ENCODE measurements at places on chromosomes 12 and 14.

DNA sequence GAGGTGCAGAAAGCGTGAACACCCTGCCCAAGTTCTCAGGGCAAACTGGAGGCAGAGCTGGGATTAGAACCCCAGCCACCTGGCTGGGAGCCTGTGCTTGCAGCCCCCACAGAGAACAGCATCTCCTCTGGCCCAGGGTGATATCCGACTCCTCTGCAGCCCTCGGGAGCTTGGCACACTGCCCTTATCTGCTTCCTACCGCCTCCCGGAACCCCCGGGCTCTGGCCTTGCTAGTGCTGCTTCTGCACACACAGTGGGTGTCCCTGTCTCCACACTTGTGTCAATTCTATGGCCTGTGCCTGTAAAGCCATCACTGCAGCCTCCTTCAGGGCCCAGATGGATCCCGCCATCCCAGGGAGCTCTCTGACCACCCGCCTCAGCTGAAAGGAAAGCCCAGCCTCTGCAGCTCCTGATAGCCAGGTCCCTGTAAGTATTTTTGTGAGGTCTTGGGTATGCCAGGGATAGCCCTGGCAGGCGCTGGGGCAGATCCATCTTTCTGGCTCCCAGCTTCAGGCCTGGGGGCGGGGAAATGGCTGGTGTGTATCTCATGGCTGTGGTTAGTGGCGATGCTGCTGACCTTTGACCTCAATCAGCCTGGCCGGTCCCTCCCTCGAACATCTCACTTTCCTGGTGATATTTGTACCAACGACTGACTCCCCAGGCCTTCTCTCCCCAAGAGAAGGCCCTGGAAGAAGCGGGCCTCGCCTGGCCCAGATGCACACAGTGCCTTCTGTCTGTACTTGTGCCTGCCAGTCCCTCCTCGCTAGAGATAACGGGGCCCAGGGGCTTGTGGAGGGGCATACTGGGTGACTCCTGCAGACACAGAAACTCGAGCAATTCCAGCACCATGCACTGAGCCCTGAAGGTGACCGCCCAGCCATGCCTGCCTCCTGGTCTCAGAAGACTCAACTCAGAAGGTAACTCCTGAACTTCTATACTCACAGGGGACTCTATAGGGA is 183.8 kb downstream of the CALM1 start:
- peak; percentile 17 for DNase-seq

GRCh38 chr14:101371799-101372793 is 189.2 kb upstream of the DIO3 start:
- DNase-seq = no peak

DNA sequence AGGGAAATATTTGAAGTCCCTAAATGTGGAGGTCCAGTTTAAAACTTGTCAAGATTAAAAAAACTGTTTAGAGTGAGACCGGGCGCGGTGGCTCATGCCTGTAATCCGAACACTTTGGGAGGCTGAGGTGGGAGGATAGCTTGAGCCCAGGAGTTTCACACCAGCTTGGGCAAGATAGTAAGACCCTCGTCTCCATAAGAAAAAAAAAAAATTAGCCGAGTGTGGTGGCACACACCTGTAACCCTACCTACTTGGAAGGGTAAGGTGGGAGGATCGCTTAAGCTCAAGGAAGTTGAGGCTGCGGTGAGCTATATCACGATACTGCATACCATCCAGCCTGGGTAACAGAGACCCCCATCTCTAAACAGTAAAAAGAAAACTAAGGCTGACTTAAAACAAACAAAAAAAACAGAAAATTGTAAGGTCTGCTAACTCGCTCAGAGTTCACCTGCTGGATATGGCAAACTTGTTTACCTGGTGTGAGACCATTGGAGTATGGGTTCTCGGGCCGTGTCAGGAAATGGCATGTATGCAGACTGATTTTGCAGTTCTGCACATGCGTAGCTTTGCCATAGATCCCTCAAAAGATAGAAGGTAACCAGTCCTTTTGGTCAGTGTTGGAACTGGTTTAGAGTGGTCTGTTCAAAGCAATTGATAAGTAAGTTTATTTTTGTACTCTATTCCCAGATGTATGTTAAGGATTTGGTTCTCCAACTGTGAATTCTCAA is 2.1 kb downstream of the RNF10 start:
- no peak for DNase-seq

- DNase-seq = peak; percentile 31
These were observed 6.1 kb upstream of the CNIH1 start for GRCh38 chr14:54447231-54447692.

DNA sequence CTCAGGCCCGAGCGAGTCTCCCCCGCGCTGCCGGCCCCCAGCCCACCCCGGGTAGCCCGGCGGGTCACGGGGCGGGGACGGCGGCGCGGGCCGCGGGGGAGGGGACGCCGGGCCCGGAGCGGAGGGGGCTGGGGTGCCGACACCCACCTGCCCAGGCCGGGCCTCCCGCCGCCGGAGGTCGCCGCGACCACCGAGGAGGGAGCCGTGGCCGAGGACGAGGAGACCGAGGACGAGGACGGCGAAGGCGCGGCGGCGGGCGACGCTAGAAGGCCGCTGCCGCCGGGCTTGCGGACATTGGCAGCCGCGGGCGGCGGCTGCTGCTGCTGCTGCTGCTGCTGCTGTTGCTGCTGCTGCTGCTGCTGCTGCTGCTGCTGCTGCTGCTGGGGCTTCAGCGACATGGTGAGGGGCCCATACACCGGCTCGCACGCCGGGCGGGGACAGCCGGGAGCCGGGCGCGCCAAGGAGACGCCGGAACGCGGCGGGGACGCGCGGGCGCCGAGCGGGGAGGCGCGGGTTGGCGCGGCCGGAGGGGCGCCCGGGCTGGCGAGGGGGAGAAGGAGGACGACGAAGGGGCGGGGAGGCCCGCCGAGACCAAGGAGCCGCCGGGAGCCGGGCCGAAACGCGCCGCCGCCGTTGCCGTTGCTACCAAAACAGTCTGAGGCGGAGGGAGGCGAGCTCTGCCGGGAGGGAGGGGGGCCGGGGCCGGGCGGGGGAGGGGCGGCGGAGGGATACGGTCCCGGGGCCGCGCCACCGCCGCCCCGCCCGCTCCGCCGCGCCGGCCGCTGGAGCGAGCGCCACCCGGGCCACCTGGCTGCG is at the start of gene ATXN2:
Gene ATXN2 (minus strand): TSS at position 679 of the 816 bp plus-strand sequence. CDS start 281 bp downstream, at position 398.
- peak; percentile 82 for DNase-seq

- peak; percentile 71 for DNase-seq
These were observed 3.8 kb upstream of the SCARB1 start for GRCh38 chr12:124867401-124867930.

- no peak for DNase-seq
These were observed 1404.5 kb upstream of the TMEM132C start for GRCh38 chr12:126862500-126862899.

DNA sequence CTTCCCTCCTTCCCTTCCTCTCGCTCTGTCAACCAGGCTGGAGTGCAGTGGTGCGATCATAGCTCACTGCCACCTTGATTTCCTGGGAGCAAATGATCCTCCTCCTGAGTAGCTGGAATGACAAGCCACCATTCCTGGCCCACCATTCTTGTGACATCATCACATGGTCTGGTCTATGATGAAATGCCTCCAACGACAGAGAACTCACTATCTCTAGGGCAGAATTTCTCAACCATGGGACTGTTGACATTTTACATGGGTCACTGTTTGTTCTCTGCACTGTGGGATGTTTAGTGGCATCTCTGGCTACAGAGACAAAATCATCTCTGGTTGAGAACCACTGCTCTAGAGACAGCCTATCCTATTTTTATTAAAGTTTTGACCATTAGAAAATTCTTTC is 9.7 kb downstream of the VRK1 start:
- no peak for DNase-seq

GRCh38 chr12:13093848-13094220 is 9.6 kb downstream of the GSG1 start:
- peak; percentile 49 for DNase-seq

DNA sequence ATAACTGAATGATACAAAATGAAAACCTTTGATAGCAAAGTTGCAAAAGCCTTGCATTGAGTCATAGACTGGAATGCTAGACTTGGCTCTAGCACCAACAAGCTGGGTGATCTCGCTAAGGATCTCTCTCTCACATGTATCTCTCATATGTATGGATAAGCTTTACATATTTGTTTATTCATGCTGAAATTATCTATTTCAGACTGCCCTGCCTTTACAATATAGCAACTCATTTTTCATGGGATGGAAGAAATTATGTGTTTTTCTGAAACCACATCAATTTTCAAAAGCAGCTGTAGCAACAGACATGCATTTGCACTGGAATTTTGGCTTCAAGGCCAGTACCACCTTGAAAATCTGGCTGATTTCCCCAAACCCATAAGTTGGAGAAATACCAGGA is 11.4 kb downstream of the RERG start:
- DNase-seq = peak; percentile 80

- no peak for DNase-seq
These were observed 128.5 kb upstream of the DCN start for GRCh38 chr12:91311081-91311480.

DNA sequence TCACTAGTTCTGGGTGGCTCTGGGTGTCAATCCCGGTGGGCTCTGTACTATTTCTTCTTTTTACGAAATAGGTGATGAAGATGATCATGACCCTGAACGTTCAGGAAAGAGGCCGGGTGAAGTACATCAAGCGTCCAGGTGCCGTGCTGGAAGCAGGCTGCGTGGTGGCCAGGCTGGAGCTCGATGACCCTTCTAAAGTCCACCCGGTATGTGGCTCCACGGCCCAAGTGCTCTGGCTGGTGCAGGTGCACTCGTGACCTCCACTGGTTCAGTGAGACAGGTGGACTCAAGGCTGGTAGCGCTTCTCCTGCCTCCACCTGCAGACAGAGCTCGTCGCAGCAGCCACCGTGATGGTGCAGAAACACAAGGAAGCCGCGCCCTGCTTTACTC is 85.1 kb downstream of the ACACB start:
- no peak for DNase-seq

DNA sequence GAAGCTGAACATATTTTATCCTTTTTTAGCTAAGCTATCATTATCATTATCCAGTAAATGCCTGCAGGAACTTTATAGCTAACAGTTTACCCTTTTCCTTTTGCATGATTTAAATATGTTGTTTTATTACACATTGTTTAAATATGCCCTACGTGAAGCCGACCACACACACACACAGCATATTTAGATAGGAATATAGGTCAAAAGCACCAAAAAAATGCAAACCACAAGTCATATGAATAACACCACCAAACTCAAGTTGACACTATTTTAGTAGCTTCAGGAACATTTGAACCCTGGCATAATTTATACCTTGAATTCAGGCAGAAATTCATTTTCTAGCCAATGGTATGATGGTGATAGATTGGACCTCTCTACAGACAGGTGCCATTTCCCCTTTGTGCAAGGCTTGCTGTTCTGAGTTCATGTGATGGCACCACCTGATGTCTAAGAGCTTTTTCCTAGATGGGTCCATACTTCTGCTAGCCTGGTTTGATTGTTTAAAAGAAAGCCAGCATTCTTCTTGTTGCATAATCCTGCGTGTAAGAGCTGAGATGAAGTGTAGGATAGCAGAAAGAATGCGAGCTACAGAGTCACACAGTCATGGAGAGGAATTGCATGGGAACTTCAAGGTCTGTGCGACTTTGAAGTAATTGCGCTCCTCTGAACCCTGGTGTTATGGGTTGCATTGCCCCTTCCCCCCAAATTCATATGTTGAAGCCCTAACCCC is 454.8 kb upstream of the SOX5 start:
- peak; percentile 18 for DNase-seq

GRCh38 chr14:89881839-89882238 is 72.7 kb downstream of the EFCAB11 start:
- no peak for DNase-seq

DNA sequence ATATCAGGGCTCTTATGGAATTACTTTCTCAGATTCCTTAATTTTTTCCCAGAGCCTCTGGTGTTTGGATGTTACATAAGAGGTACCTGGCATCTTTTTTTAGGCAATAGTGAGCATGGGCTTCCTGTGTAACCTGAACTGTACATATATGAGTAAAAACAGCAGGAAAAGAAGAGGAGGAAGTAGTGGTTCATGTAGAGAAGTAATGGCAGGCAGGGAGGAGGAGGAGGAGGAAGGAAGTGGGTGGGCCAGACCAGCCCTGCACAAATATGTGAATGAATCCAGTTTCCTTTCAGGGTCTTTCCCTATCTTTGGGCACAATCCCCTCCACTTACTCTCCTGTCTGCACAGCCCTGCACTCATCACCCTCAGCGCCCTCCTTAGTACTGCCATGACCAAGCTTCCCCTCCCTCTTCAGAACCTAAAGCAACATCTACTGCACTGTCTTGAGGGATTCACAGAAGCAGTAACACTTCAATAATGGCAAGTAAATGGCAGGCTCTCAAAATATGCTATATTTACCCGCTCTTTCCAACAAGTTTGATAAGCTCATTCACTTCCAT is 40.9 kb upstream of the GSG1 start:
- no peak for DNase-seq

GRCh38 chr12:126147321-126147720 is 1082.1 kb downstream of the AACS start:
- no peak for DNase-seq

GRCh38 chr14:53670701-53671100 is 285.9 kb downstream of the BMP4 start:
- peak; percentile 89 for DNase-seq

DNA sequence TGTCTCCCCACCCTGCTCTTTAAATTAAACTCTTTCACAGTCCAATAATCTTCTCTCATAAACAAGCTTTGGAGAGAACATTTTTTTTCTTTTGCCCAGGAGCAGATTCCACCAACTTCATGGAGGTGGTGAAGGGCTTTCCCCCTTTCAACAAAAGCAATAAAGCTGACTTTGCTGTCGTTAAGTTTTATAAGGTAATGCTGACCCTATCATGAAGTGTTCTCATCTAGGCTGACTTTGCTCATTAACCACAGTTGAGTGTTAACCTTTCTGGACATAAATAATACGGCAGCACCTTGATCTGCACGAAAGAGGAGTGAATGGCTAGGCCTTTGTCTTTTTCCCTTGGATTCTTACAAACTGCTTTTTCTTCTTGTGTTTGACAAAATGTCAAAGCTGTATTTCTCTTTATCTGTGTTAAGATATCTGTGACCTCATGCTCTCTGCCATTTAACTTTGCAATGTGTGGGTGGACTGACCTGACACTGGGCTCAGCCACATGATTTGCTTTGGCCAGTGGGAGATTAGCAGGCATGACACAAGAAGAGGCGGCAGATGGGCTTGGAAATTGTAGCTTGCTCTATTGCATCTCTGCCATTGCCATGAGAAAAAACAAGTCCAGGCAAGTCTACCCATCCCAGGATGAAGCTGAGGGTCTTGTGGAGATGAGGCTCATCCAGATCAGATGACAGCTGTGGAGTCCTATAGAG is 470.9 kb upstream of the CCDC196 start:
- DNase-seq = no peak

- DNase-seq = no peak
These were observed 194.5 kb upstream of the RGS6 start for GRCh38 chr14:71737760-71738159.

GRCh38 chr12:50057000-50057841 is at the start of gene ASIC1:
TSS of gene ASIC1 (plus strand) at chr12:50057596. CDS start at chr12:50058767, 1,171 bp downstream.
- DNase-seq = peak; percentile 68

- peak; percentile 73 for DNase-seq
These were observed 60.4 kb downstream of the TMTC3 start for GRCh38 chr12:88202500-88202899.

DNA sequence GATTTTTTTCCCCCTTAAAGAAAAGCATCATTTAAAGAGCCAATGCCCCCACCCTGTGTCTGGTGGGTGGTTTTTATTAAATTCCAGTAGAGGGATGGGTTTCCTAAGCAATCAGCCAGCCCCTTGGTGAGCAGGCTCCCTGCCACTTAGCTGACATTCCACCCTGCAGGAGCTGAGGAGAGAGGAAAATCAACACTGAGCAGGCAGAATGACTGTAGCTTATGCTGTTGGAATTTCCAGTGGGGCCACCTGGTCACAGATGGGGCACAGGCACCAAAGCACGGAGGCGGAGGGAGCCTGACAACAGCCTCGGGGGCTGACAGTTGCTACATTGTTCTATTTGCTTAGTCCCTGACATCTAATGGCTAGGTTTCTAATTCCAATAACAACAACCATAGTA is 127.7 kb downstream of the TMEM30B start:
- peak; percentile 82 for DNase-seq

GRCh38 chr14:32561520-32561919 is 232.4 kb downstream of the AKAP6 start:
- peak; percentile 91 for DNase-seq

Measured in fibroblast of skin of right biceps (primary cell).